Right ventricle myocardium superior (tissue), 1 donor: ENCODE measurements at places on chromosomes 3 and 15. TPM values are rescaled to one million over a fixed set of nuclear protein-coding genes. Genes with fewer than 3 reads are reported as not detected.

The CRYGS gene
- 1.1 TPM for total RNA-seq

The ALG1L2 gene
- 0.43 TPM for total RNA-seq

The TRPC1 gene
- 10.0 TPM for total RNA-seq

The PP2D1 gene
- not detected for total RNA-seq

The ZPLD1 gene
- total RNA-seq = not detected

The TUBGCP5 gene
- total RNA-seq = 11.3 TPM

The TCF12 gene
- total RNA-seq = 32.9 TPM

The MESP2 gene
- total RNA-seq = 0.13 TPM

The CX3CR1 gene
- 1.5 TPM for total RNA-seq

The GOLGA6L7 gene
- not detected for total RNA-seq

The CFAP100 gene
- not detected for total RNA-seq
